Fibroblast of skin of scalp (primary cell): ENCODE measurements at places on chromosomes 13 and 19.

GRCh38 chr19:343451-343931 is 1.1 kb downstream of the MIER2 start:
- DNase-seq, result no peak

- DNase-seq, result no peak
Observed at GRCh38 chr13:98892821-98893220, 85.0 kb downstream of the DOCK9 start.

DNA sequence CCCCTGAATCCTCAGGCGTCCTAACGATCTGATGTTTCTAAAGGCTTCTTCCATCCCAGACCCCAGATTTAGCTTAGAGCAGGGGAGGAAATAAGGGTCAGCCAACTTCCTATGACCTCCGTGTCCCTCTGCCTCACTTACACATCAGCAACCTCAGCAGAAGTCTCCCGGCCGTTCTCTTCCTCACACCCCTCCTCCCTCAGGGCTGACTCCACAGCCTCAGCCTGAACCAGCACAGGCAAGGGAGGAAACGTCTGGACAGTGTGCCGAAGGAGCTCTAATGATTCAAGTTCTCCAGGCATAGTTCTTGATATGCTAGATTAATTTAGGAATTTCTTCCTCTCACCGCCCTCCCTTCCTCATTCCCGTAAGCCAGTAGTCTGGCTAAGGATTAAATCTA is 121.4 kb downstream of the NUFIP1 start:
- no peak for DNase-seq

GRCh38 chr13:88071371-88071770 is 400.2 kb downstream of the SLITRK5 start:
- no peak for DNase-seq

GRCh38 chr13:99836291-99836690 is 135.3 kb downstream of the ZIC5 start:
- DNase-seq, result no peak

- no peak for DNase-seq
Observed at GRCh38 chr13:31225998-31226675, 26.4 kb downstream of the B3GLCT start.

DNA sequence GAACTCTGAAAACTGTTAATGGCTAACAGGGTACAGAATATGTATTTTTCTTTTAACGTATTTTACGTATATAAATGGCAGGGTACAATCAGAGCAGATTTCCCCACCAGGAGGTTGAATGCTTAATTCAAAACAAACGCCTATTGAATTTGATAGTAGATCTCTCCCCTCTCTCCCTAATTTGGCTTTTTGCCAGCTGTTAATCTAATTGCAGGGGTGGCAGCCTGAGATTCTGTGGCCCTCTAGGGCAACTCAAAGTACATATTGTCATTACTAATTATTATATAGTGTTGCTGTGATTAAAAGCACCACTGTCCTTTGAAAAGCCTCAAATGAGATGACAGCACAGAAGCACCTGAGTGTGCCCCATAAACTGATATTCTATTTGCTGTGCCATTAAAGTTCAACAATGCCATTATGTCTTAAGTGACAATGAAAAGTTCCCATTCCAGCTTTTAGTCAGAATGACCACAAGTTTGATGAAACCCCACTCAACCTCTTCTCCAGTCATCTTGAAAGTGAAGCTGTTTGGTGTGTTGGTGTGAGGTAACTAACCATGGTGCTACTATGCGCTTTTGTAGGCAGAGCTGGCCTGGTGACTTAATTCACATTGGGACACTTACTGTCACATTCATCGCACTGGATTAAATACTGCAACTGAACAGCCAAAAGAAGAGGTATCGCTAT is 351.4 kb downstream of the KCNRG start:
- DNase-seq, result no peak

DNA sequence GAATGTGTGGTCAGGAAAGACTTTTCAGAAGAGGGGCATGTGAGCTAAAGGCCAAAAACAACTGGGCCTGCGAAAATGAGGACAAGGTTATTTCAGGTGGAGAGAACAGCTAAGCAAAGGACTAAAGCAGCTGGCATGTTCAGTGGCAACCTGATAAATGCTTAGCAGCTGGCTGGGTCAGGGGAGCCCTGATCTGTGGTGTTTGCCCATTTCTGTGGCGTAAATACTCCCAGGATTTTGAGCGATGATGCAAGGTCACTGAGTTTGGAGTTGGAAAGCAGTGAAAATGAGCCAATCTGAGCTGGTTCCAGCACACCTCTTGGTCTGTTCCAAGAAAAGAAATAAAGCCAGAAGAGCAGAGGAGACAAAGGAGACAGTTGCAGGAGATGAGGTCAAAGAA is 704.3 kb downstream of the UQCRFS1 start:
- no peak for DNase-seq

GRCh38 chr19:37920591-37921450 is 13.8 kb downstream of the SIPA1L3 start:
- DNase-seq, result no peak

- no peak for DNase-seq
Observed at GRCh38 chr13:84430446-84430845, 548.2 kb upstream of the SLITRK1 start.

DNA sequence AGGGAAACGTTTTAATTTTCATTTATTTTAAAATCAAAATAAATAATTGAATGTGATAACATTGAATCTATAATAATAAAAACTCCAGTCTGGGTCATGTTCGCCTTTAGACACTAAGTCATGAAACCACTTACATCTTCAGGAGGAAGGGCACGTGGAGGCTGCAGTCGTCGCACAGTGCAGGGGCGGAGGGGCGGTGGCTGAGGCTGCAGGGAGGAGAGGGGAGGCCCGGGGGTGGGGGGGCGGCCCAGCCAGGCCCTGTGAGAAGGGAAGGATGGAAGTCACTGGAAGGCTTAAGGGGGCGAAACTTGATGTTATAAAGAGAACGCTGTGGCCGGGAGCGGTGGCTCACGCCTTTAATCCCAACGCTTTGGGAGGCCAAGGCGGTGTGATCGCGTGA is 14.9 kb upstream of the LATS2 start:
- no peak for DNase-seq

DNA sequence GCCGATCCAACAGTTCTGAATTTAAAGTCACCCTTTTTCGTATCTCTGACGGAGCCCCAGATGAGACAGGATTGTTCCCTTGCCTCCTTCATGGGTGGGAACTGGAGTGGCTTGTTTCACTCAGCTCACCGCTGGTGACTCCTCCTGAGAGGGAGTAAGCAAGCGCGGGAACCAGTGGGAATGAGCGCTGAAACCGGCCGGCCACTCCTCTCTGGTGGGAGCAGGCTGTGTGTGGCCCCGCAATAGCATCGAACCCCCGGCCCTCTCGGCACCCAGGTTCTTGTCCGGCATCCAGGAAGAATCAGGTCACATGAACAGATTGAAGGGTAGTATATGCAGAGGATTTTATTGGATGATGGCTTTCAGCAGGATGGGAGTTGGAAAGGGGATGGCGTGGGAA is 1211.6 kb upstream of the PCDH20 start:
- no peak for DNase-seq

DNA sequence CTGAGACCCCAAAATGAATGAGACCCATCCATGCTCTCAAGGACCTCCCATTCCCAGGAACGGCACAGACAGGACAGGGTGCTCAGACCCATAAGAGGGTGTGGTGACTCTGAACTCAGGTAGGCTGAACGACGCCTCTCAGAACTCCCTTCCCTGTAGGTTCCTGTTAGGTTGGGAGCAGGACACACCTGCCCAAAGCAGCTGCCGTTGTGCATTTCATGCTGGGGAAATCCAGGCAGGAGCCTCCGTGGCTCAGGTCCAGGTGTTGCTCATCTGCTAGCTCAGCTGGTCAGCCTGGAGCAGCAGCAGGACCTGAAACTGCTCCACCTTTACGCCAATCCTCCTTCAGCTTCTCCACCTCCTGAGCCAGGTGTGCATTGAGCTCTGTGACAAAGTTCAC is 19.1 kb upstream of the TEX101 start:
- no peak for DNase-seq

- DNase-seq, result no peak
Observed at GRCh38 chr13:91214031-91214430, 133.5 kb upstream of the MIR17HG start.

- DNase-seq, result no peak
Observed at GRCh38 chr13:30027569-30028455, 177.4 kb upstream of the UBL3 start.

DNA sequence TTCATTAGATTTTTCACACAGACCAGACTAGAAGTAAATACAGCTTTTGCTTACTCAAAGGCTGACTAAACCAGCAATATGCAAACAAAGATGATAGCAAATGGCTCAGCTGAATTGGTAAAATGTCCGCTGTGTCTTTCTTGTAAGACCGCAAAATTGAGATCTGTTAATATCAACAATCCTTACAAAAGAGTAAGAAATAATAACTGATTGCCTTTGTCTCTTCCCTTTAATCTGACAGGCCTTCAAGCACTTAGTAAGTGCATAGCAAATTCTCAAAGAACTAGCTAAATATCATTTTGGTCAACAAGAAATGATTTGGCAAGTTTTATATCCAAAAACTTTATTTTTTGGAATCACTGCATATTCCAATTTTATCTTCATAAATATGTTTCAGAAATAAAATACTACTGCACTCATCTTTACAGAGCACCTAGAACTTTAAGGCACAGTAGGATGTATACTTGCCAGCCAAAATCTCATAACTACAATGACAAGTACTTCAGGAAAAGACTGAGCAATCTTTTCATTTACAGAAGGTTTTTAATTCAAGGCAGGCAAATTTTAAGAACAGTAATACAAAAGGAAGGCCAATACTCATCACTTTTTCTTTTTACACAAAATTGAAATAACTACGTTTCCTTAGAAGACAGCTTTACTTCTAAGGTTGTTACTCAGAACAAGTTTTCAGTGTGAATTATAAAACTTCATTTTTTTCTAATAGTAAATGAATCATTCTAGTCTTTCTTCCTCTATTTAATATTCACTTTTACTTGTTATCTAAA is 1.1 kb downstream of the ELF1 start:
- DNase-seq, result no peak

DNA sequence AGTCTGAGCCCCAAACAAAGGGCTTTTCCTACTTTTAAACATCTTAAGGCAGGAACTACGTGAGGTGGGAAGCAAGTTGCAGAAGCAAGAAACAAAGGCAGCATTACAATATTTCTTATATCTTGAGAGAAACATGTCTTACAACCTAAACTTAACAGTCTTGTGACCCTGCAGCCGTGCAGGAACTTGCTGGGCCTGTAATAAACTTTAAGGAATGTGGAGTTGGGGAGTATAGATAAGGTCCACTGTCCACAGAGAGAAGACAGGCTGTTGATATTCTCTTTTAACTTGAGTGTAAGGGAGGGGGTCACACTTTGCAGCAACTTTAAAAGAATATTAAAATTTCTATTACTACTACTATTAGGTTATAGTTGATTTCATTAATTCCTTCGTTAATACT is 214.6 kb upstream of the HTR2A start:
- DNase-seq, result no peak

GRCh38 chr13:48661107-48661506 is 7.4 kb downstream of the CYSLTR2 start:
- no peak for DNase-seq

- DNase-seq, result no peak
Observed at GRCh38 chr13:40626561-40626960, 39.9 kb downstream of the FOXO1 start.

- no peak for DNase-seq
Observed at GRCh38 chr19:4430760-4431159, 26.8 kb downstream of the UBXN6 start.

DNA sequence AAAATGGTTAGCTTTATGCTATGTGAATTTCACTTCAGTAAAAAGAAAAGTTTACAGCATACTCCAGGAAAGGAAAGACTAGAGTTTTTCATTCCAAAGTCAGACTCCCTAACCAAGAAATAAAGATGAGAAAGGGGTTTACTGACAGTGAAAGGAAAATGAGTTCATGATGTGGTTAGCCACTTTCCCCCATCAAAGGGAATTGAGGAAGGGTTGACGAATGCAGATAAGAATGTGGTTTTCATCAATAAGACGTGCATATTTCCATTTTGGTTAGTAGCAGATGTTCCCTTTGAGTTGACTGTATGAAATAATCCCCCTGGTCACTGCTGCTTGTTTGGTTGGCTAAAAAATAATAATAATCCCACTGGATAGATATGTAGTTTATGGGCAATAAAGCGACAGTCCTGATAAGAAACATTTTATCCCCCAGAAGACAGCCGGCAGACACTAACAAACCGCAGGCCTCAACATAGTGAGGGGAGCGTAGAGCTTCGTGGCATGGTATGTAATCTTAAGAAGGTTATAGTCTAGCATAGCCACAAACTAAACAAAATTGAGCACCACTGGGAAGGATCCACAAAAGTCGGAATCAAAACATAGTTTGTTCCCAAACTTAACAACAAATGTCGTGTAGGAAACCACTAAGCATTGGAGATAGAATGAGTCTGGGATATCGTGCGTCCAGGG is 114.8 kb downstream of the COL4A2 start:
- peak; percentile 82 for DNase-seq

- no peak for DNase-seq
Observed at GRCh38 chr13:22240716-22241115, 569.8 kb downstream of the FGF9 start.
